Inflammatory macrophage treated with lipopolysaccharide for 4 hours (primary cell): ENCODE measurements at places on chromosomes 11 and 22.

GRCh38 chr11:33478111-33478573, 221.0 kb downstream of the HIPK3 start:
- no peak for DNase-seq

GRCh38 chr11:98842187-98842586, 178.6 kb upstream of the CNTN5 start:
- no peak for DNase-seq

GRCh38 chr11:26418386-26418912, 86.5 kb downstream of the ANO3 start:
- no peak for DNase-seq

- DNase-seq: peak; percentile 78
Measured at GRCh38 chr11:12206529-12206928, 96.1 kb downstream of the MICAL2 start.

DNA sequence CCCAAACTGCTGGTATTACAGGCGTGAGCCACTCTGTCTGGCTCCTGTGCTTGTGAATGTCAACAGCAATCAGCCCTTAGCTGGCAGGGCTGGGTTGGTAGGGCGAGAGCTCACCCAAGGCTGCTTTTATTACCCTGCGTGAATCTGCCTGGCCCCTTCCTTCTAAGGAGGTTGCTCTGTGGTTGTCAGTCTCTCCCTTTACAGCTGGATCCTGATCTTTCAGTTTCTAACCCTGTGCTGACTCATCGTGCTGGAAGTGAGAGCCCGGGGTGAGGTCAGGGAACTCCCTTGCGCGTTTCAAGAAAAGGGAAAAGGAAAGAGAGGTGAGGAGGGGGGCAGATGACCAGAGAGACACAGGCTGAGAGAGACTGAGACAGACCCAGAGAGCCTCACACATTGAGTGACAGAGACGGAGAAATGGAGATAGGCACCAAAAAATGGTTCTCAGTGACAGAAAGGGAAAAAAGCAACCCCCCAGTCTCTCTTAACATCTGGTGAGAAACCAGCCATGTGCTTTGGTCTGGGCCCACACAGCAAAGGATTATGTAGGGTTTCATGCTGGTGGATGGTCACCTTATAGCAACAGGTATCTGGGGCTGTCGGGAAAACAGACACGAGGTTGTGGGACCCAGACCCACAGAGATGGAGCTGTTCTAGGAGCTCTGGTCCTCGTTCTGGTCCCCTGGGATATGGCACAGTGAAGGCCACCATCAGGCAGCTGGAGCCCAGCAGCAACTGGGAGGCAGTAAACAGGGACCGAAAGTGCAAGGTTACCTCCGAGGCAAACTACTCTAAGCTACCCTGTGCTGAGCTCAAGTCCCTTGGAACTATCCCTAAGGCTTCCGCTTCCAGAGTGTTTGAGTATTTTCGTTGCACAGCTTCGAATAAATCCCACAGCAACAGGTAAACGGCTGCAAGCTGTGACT, 2.5 kb downstream of the TCN2 start:
- peak; percentile 96 for DNase-seq

DNA sequence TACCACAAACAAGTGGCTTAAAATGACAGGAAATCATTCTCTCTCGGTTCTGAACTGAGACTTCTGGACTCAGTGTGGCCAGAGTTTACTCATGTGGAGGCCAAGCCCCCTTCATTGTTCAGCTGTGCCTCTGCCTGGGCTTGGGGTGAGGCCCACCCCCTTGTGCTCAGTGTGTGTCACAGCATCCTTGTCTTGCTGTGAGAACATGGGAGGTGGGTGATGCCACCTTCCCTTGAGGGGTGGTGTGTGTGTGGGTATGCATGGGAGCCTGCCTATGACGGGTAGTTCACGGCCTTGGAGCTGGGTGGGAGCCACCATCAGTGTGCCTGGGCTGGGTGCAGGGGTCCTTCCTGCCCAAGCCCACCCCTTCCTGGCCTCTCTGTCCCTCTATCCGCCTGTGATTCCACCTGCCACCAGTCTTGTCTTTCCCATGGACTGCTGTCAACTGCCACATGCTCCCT, 101.7 kb downstream of the MORC2 start:
- DNase-seq: no peak

GRCh38 chr11:109998921-109999320, 94.3 kb upstream of the ZC3H12C start:
- DNase-seq: no peak

- DNase-seq: no peak
Measured at GRCh38 chr11:70825893-70826540, 426.4 kb downstream of the SHANK2 start.

- no peak for DNase-seq
Measured at GRCh38 chr22:19769393-19769715, 8.8 kb downstream of the TBX1 start.

- DNase-seq: peak; percentile 34
Measured at GRCh38 chr11:27698872-27699241, 1.4 kb downstream of the BDNF start.

- DNase-seq: no peak
Measured at GRCh38 chr11:118264569-118265465, 720 bp upstream of the MPZL2 start.

- peak; percentile 24 for DNase-seq
Measured at GRCh38 chr11:116043857-116044256, 539.6 kb upstream of the CADM1 start.

DNA sequence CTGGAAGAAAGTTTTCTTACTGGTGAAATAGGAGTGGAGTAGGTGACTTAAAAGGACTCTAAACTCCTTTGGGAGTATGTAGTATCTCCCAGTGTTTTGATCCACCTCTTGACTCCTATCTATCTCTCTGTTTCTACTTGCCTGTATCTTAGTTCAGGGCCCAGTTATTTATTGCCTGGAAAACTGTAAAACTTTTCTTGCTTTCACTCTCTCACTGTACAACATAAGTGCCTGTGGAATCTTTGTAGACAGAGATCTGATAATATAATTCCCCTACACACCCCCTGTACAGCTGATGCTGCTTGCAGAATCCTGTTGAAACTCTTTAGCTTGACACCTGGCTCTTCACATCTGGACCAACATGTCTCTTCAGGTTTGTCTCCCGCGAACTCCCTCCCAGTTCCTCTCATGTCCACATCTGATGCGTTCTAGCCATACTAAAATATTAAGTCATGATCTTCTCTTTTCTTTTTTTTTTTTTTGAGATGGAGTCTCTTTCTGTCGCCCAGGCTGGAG, 26.5 kb upstream of the SESN3 start:
- DNase-seq: no peak

DNA sequence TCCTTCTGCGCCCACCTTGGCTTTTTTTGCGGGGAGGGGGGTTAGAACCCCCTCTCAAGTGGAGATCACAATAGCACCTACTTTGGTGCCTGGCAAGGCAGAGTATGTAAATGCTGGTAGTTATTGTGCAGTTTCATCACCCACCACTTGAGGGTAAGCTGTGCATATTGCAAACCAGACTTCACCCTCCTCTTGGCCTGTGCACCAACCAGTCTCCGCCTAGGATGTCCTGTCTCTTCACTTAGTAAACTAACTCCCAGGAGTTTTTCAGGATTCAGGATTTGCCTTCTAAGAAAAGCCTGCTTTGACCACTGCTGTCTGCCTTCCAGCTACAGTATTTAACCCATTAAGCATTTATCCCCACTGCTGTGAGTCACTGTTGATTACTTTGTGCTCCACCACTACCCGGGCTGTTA, 2.0 kb upstream of the UBXN1 start:
- peak; percentile 57 for DNase-seq

DNA sequence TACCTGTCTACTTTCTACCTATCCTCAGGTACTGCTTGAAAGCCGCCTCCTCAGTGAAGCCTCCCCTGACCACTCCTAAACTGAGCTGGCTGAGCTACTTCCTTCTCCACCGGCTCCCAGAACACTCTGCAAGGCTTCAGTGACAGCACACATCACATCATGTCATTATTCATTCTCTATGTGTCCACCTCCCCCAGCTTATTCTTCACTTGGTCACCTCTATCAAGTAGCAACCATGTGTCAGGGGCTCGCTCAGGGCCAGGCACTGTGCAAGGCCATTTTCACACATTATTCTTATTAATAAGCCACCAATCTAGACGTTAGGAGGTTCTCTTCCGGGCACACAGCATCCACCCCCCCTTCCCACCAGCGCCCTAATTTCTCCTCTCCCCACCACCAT, 3.7 kb upstream of the ELFN2 start:
- DNase-seq: no peak

GRCh38 chr11:113698515-113698914, 7.6 kb downstream of the TMPRSS5 start:
- DNase-seq: no peak

DNA sequence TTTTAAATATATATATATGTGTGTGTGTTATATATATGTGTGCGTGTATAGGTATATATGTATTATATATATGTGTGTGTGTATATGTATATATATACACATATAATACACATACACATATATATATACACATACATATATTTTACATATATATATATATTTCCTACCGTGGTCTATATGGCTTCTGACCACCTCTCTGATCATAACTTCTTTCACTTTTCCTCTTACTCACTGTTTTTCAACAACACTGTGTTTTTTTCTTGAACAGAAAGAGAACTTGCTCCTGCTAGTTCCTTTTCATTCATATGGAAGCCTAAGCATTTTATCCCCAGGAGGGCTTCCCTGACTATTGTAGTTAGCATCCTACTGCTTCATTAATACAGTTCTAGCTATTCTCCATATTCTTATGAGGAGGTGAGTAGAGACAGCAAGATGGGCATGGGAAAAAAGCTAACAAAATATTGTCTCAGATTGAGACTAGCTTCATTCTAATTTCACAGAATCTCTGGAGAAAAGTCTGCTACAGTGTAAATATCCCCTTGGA, 38.5 kb upstream of the CTSC start:
- DNase-seq: peak; percentile 39

GRCh38 chr11:67366961-67367760, 6.2 kb downstream of the CLCF1 start:
- DNase-seq: no peak
